ENCODE measurements at places on chromosomes 1 and 21. TPM values are rescaled to one million over a fixed set of nuclear protein-coding genes. Genes with fewer than 3 reads are reported as not detected.

DNA sequence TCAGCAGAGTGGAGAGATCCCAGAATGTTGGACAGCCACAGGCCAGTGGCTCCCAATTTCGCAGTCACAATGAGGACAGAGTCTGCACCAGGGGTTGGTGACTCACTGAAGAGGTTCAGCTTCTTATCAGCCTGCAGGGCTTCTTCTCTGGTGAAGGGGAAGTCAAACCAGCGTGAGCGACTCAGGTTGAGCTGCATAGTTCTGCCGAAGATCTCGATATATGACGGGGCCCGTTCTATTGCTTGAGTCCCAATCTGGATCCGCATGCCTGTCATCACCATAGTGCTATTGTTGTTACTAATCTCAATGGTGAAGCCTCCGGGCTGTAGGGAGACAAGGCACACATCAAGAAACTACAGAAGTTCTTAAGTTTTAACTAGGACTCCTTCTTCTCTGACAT, 58.5 kb downstream of the UBR4 start:
- no peaks in the 10 kb centered on the region for H3K4me1 ChIP-seq
- H3K4me3 ChIP-seq: no peak overlapping the region
- no peak overlapping the region for H3K27ac ChIP-seq

DNA sequence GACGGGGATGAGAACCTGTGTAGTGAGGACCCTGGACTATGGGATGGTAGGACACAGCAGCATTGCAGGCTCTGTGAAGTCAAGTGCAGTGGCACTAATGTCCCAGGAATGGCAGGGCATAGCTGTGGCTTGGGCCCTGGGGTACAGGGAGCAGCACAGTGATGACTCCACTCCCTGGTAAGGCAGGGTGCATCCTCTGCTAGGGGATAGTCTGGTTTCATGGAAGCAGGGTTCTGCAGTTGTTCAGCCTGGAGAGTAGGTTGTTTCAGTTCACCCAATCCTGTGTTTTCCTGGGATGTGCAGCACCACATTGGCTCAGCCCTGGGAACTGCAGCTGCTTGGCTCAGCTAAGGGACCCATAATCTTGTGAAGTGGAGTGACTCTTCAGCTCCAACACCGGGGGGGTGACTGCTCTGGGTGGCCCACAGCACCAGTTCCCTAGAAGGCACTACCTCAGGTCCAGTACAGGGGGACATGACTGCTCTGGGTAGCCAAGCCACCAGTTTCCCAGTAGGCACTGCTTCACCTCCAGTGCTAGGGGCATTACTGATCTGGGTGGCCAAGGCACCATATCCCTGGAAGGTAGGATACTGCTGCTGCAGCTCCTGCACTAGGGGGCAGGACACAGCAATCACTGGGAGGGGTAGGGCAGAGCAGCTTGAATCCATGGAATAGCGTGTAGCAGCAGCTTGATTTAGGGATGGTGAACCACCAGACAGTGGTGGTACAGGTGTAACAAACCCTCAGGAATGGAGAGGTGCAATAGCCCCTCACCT, 15.3 kb upstream of the C1orf185 start:
- no peak overlapping the region for H3K4me3 ChIP-seq
- DNase-seq: no peak
- H3K27me3 ChIP-seq: no peaks in the 10 kb centered on the region
- H3K36me3 ChIP-seq: no peaks in the 10 kb centered on the region
- no peaks in the 10 kb centered on the region for H3K4me1 ChIP-seq
- H3K27ac ChIP-seq: no peak overlapping the region

GRCh38 chr21:32611471-32611997, 643 bp downstream of the CFAP298 start:
- H3K27me3 ChIP-seq: no peaks in the 10 kb centered on the region
- H3K4me1 ChIP-seq: peaks cover 5% of the 10 kb centered on the region
- DNase-seq: peak; percentile 57
- peak overlapping the region; percentile 77 for H3K4me3 ChIP-seq
- no peaks in the 10 kb centered on the region for H3K36me3 ChIP-seq

- no peaks in the 10 kb centered on the region for H3K36me3 ChIP-seq
- H3K4me3 ChIP-seq: no peak overlapping the region
- DNase-seq: no peak
- H3K27ac ChIP-seq: no peak overlapping the region
- peaks cover 9% of the 10 kb centered on the region for H3K4me1 ChIP-seq
- no peaks in the 10 kb centered on the region for H3K27me3 ChIP-seq
Measured at GRCh38 chr1:18004278-18004677, 103.3 kb upstream of the IGSF21 start.

DNA sequence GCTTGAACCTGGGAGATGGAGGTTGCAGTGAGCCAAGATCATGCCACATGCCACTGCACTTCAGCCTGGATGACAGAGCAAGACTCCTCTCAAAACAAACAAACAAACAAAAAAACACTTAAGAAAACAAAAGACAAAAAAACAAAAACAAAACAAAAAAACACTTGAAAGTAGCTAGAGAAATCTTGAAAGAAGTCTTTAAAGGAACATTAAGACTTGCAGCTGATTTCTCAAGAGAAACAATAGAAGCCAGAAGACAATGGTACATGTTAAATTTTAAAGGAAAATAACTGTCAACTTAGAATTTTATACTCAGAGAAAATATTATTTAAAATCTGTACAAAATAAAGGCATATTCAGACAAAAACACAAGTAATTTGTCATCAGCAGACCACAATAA, 71.3 kb downstream of the HLX start:
- H3K27ac ChIP-seq: no peak overlapping the region
- DNase-seq: no peak
- no peaks in the 10 kb centered on the region for H3K27me3 ChIP-seq
- H3K4me3 ChIP-seq: no peak overlapping the region

DNA sequence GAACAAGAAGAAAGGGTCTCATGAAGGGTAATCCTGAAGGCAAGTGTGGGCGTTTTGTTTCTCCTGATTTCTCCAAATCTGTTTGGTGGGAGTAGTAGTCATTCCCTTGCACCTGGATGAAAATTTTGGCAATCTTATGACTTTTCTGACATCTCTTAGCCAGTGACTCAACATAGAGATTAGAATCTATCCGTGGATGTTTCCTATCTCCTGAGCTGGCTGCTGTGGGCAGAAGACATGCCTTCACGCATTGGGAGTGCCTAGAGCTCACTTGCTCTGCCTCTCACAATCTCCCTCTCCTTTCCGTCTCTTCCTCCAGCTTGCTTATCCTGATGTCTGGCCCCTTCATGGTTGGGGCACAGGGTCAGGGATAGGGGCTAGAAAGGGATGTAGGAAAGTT, 174.2 kb upstream of the NFIA start:
- H3K4me1 ChIP-seq: peaks cover 37% of the 10 kb centered on the region
- H3K36me3 ChIP-seq: no peaks in the 10 kb centered on the region
- DNase-seq: no peak
- H3K27me3 ChIP-seq: no peaks in the 10 kb centered on the region

DNA sequence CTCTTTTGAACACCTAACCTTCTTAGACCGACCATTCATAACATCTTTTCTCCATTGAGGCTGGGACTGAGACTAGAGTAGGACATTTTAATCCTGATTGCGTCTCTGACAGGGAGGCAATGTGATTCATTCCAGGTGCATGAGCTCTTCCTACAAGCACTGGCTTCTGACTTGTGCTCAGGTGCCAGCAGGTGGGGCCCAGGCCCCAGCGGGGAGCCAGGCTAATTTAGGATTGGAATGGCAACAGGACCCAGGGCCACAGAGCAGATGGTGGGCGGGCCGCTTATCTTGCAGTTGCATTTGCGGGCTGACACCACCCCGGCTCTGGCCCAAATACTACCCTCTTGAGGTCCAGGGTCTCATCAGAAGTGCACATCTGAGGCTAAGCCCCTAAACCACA, 4.1 kb downstream of the GPA33 start:
- no peak for DNase-seq
- H3K27me3 ChIP-seq: no peaks in the 10 kb centered on the region
- no peak overlapping the region for H3K4me3 ChIP-seq
- no peak overlapping the region for H3K27ac ChIP-seq
- no peaks in the 10 kb centered on the region for H3K36me3 ChIP-seq

GRCh38 chr1:59689730-59690129, 125.0 kb upstream of the HOOK1 start:
- no peak overlapping the region for H3K27ac ChIP-seq
- H3K27me3 ChIP-seq: no peaks in the 10 kb centered on the region
- H3K4me3 ChIP-seq: no peak overlapping the region
- H3K4me1 ChIP-seq: peaks cover 18% of the 10 kb centered on the region
- H3K36me3 ChIP-seq: no peaks in the 10 kb centered on the region
- DNase-seq: no peak

DNA sequence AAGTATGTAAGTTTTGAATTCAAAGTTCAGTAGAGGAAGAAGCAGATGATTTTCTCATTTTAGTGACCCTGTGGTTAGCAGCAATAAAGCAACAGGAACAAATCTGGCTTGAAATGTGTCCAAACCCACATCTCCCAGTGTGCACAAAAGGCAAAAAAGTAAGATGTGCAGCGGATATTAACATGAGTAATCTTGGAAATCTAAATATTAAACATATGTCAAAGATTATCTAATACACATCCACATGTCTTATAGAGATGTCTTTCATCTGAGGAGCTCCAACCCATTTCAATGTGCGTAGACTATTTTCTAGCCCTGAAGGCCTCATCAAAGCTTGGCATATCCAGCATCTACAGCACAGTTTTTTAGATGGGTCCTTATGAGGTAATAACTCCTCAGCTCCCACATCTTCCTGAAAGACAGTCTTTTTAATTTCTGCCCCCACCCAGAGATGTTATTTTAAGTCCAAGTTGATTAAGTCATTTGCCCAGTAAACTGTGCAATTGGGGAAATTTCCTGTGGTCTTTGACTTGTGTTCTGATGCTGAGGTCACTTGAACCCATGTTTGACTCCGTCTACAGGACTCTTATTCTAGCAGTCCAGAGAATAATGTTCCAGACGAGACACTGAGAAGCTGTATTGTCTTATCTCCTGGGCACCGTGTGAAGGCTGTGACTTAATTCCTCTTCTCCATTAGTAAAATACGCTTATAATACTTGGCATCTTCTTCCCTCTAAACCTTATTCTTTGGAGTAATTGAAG, 73.7 kb downstream of the LMO4 start:
- no peaks in the 10 kb centered on the region for H3K36me3 ChIP-seq
- H3K27ac ChIP-seq: no peak overlapping the region
- no peak for DNase-seq
- H3K27me3 ChIP-seq: no peaks in the 10 kb centered on the region
- peaks cover 8% of the 10 kb centered on the region for H3K4me1 ChIP-seq

- H3K36me3 ChIP-seq: no peaks in the 10 kb centered on the region
- DNase-seq: no peak
- no peak overlapping the region for H3K27ac ChIP-seq
- H3K27me3 ChIP-seq: no peaks in the 10 kb centered on the region
Measured at GRCh38 chr1:11931845-11932244, 2.7 kb upstream of the PLOD1 start.

- DNase-seq: no peak
- peaks cover 33% of the 10 kb centered on the region for H3K4me1 ChIP-seq
- no peaks in the 10 kb centered on the region for H3K27me3 ChIP-seq
- no peaks in the 10 kb centered on the region for H3K36me3 ChIP-seq
- no peak overlapping the region for H3K27ac ChIP-seq
Measured at GRCh38 chr1:100736324-100736723, 16.8 kb downstream of the VCAM1 start.

SPAG17 gene
- total RNA-seq: 0.90 TPM

OR10J1 gene
- not detected for total RNA-seq

CDKN2C gene
- 0.65 TPM for total RNA-seq

CHRNB2 gene
- total RNA-seq: 0.11 TPM

DMBX1 gene
- 0.06 TPM for total RNA-seq

KRTAP19-1 gene
- not detected for total RNA-seq

CYP4A22 gene
- total RNA-seq: not detected
